H7 (cell line): ENCODE measurements at places on chromosomes 7 and 10. TPM values are rescaled to one million over a fixed set of nuclear protein-coding genes. Genes with fewer than 3 reads are reported as not detected.

Gene CHST15
- total RNA-seq: 15.7 and 18.4 TPM in 2 replicates

Gene UBE2D4
- total RNA-seq: 5.3 and 6.1 TPM in 2 replicates

Gene BTBD16
- 0.15 and 0.42 TPM in 2 replicates for total RNA-seq

Gene CYP26C1
- total RNA-seq: 0.26 and 0.28 TPM in 2 replicates

Gene SLC13A1
- total RNA-seq: not detected in 2 replicates

Gene COL13A1
- total RNA-seq: 16.6 and 18.0 TPM in 2 replicates

Gene ERVW-1
- 0.52 and 1.1 TPM in 2 replicates for total RNA-seq

Gene ZNF467
- 0.04 and 0.55 TPM in 2 replicates for total RNA-seq

Gene TFEC
- total RNA-seq: not detected in 2 replicates

Gene TUBAL3
- 0.11 TPM in 1 of 2 replicates, not detected in the other for total RNA-seq

Gene HOXA3
- not detected in 2 replicates for total RNA-seq

Gene BMPER
- total RNA-seq: 0.41 and 2.4 TPM in 2 replicates

Gene WEE2
- 0.76 TPM in 1 of 2 replicates, not detected in the other for total RNA-seq

Gene SPDYE18
- total RNA-seq: not detected in 2 replicates

Gene SPDYE16
- not detected in 2 replicates for total RNA-seq

Gene CRPPA
- total RNA-seq: 0.30 and 0.45 TPM in 2 replicates

Gene EEPD1
- 9.8 and 13.0 TPM in 2 replicates for total RNA-seq

Gene LIPM
- not detected in 2 replicates for total RNA-seq

Gene AKR1C4
- not detected in 2 replicates for total RNA-seq

Gene DLG5
- 28.2 and 31.7 TPM in 2 replicates for total RNA-seq

Gene KLF14
- total RNA-seq: 0.07 TPM in 1 of 2 replicates, not detected in the other

Gene LRGUK
- total RNA-seq: 0.59 and 1.4 TPM in 2 replicates

Gene MMD2
- not detected in 2 replicates for total RNA-seq

Gene ACSM6
- not detected in 2 replicates for total RNA-seq

Gene SHTN1
- 5.1 and 8.5 TPM in 2 replicates for total RNA-seq

Gene GALNT17
- total RNA-seq: 67.7 and 72.3 TPM in 2 replicates

Gene RBP4
- total RNA-seq: 1.1 TPM in 1 of 2 replicates, not detected in the other

Gene OR2A25
- total RNA-seq: not detected in 2 replicates

Gene TDRD1
- total RNA-seq: 0.14 and 0.26 TPM in 2 replicates

Gene CBX3
- total RNA-seq: 170 and 231 TPM in 2 replicates

Gene PPP1R17
- 0.22 and 2.3 TPM in 2 replicates for total RNA-seq

Gene MARVELD1
- total RNA-seq: 18.7 and 21.2 TPM in 2 replicates

Gene HHEX
- 7.0 and 7.2 TPM in 2 replicates for total RNA-seq

Gene CACNA2D1
- total RNA-seq: 9.1 and 14.9 TPM in 2 replicates

Gene CCL26
- 2.6 and 2.9 TPM in 2 replicates for total RNA-seq

Gene TCAF1
- total RNA-seq: 22.6 and 38.2 TPM in 2 replicates

Gene STARD3NL
- total RNA-seq: 65.0 and 66.0 TPM in 2 replicates

Gene PALD1
- 51.9 and 53.2 TPM in 2 replicates for total RNA-seq

Gene PRKG1
- total RNA-seq: 7.3 and 8.9 TPM in 2 replicates

Gene PAPOLB
- total RNA-seq: 0.14 TPM in 1 of 2 replicates, not detected in the other

Gene LGI1
- total RNA-seq: 0.07 TPM in 2 replicates

Gene ITPRID1
- total RNA-seq: 0.18 and 0.24 TPM in 2 replicates

Gene CALML3
- total RNA-seq: not detected in 2 replicates

Gene RASSF4
- total RNA-seq: 9.1 and 13.6 TPM in 2 replicates

Gene SPAM1
- not detected in 2 replicates for total RNA-seq

Gene CYP2E1
- 0.90 and 1.2 TPM in 2 replicates for total RNA-seq
